Epithelial cell of esophagus (primary cell): ENCODE measurements at places on chromosomes 3 and 15.

DNA sequence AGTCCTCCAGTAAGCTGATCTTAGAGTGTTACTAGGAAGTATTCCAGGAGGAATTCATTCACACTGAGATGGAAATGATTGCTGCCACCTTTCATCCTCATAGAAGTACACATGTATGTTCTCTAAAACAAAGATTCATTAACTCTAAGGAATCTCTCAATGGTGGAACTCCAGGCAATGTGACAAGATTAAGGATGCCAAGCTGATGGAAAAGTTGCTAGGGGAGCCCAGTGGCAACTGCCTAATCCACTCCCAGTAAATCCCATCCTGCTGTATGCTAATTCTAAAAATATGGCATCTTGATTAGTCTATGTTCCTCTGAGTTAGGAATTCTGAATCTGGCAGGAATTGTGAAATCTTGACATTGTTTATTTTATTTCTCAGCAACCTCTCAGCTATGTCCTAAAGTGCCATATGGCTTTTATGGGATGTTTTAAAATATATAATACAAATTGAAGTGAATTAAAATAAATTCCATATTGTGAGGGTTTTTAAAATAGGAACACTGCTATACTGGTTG, 210.0 kb upstream of the TRIM42 start:
- DNase-seq: no peak

- no peak for DNase-seq
Observed at GRCh38 chr15:65100442-65100841, 14.6 kb downstream of the UBAP1L start.

- DNase-seq: no peak
Observed at GRCh38 chr15:78932258-78932808, 12.5 kb downstream of the CTSH start.

DNA sequence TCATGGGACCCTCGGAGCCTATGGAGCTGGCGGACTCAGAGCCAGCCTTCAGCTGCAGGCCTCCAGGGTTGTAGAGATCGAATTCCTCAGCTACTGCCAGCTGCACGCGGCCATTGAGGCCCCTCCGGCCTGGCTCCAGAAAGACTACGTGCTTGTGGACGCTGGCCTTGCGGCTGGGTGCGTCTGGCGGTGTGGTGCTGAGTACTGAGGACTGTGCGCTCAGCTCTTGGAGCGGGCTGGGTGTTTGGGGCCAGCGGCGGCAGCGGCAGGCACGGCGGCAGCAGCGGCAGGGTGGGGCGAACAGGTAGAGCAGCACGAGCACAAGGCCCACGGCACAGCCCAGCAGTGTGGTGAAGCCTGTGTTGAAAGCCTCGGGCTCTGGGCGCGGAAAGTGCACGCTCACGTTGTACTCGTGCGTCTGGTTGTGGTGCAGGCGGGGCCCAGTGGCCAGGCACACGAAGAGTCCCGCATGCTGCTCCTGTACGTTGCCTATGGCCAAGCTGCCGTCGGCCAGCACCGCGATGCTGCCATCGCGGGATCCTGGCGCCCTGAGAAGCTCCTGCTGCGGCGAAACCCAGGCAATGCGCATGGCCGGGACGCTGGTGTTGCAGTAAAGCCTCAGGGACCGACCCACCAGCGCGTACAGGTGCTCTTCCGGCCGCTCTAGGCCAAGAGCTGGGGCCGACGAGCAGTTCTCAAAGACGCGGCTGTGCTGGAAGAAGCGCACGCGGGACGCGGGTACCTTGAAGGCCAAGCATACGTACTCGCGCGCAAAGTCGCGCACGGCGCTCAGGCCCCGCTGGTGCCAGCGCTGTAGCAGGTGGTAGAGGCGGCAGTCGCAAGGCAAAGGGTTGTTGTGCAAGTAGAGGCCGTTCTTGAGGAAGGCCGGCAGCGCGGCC, 1.3 kb downstream of the AMIGO3 start:
- DNase-seq: peak; percentile 47

- DNase-seq: no peak
Observed at GRCh38 chr3:31358473-31359070, 174.2 kb upstream of the STT3B start.

DNA sequence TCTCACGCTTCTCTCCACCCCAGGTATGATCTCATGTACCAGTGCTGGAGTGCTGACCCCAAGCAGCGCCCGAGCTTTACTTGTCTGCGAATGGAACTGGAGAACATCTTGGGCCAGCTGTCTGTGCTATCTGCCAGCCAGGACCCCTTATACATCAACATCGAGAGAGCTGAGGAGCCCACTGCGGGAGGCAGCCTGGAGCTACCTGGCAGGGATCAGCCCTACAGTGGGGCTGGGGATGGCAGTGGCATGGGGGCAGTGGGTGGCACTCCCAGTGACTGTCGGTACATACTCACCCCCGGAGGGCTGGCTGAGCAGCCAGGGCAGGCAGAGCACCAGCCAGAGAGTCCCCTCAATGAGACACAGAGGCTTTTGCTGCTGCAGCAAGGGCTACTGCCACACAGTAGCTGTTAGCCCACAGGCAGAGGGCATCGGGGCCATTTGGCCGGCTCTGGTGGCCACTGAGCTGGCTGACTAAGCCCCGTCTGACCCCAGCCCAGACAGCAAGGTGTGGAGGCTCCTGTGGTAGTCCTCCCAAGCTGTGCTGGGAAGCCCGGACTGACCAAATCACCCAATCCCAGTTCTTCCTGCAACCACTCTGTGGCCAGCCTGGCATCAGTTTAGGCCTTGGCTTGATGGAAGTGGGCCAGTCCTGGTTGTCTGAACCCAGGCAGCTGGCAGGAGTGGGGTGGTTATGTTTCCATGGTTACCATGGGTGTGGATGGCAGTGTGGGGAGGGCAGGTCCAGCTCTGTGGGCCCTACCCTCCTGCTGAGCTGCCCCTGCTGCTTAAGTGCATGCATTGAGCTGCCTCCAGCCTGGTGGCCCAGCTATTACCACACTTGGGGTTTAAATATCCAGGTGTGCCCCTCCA, 19.1 kb downstream of the TYRO3 start:
- no peak for DNase-seq

DNA sequence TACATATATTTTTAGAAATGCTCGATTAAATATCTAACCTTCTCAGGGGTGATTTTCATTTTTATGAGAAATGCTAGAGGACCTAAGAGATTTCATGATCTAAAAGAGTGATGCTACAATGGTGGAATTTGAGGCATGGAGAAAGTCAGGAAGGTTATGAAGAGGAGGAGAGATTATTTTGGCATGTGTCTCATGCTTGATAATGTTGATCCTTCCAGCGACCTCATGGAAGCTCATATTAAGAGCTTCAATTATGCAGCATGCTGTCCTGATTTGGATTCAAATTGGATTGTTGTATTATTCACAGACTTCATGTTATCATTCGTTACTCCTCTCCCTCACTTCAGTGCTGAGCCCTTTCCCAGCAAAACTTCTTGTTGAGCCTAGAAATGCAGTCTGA, 112.5 kb downstream of the RAP2B start:
- no peak for DNase-seq

- no peak for DNase-seq
Observed at GRCh38 chr3:89362496-89362895, 255.1 kb downstream of the EPHA3 start.

DNA sequence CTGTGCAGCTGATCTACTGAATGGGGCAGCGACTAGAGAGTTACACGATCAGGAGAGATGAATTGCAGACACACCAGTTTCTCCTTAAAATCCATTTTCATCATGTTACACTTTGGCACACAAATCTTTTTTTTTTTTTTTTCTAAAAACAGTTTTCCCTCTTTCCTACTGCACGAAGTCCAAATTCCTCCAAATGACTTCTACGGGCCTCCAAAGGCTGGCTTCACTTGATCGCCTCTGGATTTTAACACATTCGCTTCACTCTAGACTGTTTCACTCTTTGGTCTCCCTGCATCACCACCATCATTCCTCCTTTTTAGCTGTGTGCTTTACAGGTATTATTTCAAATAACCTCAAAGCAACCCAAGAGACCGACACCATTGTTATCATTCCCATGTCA, 268.6 kb downstream of the RORA start:
- DNase-seq: no peak

DNA sequence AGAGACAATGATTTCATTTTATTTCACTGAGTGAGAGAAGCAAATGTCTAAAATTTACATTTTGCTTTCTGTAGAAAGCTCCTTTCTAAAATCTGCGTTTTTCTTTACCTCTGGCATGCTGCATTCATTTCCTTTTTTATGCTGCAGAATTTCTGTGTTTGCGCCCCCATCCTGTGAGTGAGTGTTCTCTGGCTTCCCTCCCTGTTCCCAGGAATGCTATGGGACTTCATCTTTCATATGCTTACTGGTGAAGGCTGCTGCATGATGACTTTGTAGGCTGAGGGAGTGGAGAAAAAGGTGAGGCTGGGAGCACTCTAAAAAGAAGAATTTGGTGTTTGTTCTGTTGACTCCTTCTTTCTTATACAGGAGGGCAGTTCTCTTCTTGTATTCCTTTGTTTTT, 7.7 kb upstream of the TMC3 start:
- DNase-seq: no peak

DNA sequence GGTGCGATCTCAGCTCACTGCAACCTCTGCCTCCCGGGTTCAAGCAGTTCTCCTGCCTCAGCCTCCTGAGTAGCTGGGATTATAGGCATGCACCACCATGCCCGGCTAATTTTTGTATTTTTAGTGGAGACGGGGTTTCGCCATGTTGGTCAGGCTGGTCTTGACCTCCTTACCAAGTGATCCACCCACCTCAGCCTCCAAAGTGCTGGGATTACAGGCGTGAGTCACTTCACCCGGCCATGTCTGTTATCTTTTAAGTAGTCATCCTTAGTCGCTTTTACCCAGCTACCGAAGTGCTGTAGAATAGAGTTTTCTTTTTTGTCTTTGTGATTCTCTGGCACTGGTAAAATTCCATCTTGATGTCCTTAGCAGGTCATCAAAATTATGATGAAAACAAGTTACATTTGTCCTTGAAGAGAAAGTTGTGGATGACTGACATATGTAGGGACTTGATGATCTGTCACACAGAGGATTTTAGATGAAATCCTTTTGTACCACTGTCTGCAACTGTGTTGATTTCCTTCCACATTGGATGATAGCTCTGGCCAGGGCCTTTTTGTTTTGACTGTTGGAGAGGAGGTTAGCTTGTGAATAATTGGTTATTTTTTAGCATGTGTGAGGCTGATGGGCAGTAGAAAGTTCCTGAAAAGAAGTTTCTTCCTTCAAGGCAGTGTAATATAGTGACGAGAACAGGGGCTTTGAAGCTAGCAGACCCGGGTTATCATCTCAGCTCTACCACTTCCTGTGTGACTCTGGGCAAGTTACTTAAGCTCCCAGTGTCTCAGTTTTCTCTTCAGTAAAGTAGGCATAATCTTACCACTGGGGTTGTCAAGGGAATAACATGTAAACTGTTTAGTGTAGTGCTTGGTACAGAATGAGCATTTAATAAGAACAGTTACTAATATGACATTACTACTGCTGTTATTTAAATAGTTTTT, 18.8 kb downstream of the ATG7 start:
- DNase-seq: peak; percentile 53

DNA sequence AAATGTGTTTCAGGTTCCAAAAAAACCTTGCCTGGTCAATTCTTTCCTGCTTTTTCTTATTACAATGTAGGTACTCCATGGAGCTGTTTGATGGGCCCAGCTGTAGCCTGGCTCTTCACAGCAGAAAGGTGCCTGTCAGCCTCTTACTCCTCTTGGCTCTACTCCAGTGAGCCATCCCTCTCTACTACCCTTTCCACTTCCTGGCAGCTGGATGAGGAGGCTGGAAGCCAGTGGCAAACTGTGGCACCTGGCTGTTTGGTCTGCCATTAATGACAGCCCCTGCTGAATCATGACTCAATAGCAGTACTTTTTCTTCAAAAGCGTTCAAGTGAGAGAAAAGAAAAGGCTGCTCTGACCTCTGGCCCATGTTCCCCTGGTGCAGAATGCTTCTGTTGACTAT, 618.1 kb downstream of the PYDC2 start:
- DNase-seq: no peak

GRCh38 chr3:74315291-74315690, 299.2 kb downstream of the CNTN3 start:
- no peak for DNase-seq

- DNase-seq: peak; percentile 59
Observed at GRCh38 chr15:80152896-80153876, at the start of gene FAH. TSS of gene FAH (plus strand) at chr15:80152999. CDS start at chr15:80153055, 56 bp downstream.

DNA sequence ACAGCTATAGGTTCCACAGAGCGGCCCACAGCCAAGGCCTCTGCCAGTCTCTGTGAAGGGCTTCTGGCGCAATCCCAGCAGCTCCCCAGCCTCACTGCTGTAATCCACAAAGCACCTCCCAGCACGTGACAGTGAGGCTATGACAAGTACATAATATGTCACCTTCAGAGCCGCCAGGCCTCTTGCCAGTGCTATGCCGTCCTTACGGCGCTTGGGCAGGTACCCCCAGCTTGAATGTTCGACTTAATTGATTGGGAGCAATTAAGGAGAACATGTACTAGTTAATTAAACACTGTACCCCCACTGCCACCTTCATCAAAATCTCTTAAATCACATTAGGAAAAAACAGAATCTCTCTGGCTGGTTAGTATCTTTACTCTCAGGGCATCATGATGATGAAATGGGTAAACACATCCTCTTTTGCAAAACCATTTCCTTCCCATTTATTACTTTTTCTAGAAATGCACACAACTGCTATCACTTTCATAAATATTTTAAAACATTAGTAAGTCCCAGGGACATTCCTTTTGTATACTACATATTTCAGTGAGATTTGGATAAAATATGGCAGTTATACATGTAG, 169.9 kb downstream of the XXYLT1 start:
- DNase-seq: peak; percentile 39

DNA sequence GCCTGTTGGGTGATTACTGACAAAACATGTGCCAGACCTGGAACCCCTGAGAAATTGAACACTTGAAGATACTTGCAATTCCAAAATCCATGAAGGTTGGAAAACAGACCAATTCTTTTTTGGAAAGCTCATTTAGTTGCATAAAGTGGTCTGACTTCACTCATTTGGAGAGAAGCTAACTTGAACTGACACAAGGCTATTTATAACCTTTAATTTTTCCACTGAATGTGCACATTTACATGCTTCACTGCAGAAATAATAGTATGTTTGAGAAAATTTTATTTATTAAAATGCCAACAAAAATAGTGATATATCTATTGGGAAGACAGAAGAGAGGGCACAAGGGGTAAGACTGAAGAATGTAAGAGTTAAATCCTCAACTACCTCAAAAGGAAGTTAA, 92.1 kb downstream of the MOBP start:
- DNase-seq: no peak

GRCh38 chr3:127328421-127328820, 40.6 kb upstream of the PRR20G start:
- no peak for DNase-seq

GRCh38 chr3:56222866-56223265, 245.4 kb downstream of the ERC2 start:
- DNase-seq: no peak

DNA sequence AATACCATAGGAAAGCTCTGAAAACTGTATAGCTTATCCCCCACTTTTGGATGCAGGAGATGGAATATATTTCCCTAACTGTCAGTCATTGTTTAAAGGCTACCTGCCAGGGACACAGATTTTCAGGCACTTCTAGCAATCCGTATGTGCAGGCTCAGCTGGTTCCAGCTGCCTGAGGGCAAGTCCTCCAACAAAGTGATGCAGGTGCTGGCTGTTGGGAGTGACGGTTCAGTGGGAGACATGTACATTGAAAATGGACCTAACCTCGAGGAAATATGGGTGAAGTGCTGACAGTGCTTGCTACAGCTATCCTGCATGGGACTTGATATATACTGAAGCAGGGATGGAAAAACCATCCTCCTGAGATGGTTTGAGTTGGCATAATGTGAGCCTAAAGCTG, 153.1 kb upstream of the GAP43 start:
- DNase-seq: no peak
